A549 treated with dexamethasone at 1 μM for 4 hours (cell line): ENCODE measurements at places on chromosomes 12 and 14. TPM values are rescaled to one million over a fixed set of nuclear protein-coding genes. Genes with fewer than 3 reads are reported as not detected.

The RIPK3 gene
- 0.09 TPM in 1 of 5 replicates, not detected in the others for total RNA-seq

The TOMM20L gene
- total RNA-seq, result not detected in 5 replicates

The ACSM4 gene
- not detected in 5 replicates for total RNA-seq

The ANO4 gene
- total RNA-seq, result 0.05 to 0.08 TPM (median 0.07 TPM) in 4 of 5 replicates, not detected in the other

The SYNDIG1L gene
- not detected in 5 replicates for total RNA-seq

The RAB3IP gene
- total RNA-seq, result 16.3 to 20.6 TPM (median 17.2 TPM) in 5 replicates

The GPX2 gene
- 172 to 291 TPM (median 185 TPM) in 5 replicates for total RNA-seq

The SLC4A8 gene
- total RNA-seq, result 1.3 to 2.7 TPM (median 2.3 TPM) in 5 replicates

The PPM1H gene
- total RNA-seq, result 9.1 to 9.8 TPM (median 9.6 TPM) in 5 replicates

The CCDC177 gene
- 0.04 to 0.07 TPM (median 0.05 TPM) in 4 of 5 replicates, not detected in the other for total RNA-seq

The PTPRO gene
- 0.06 to 0.24 TPM (median 0.09 TPM) in 5 replicates for total RNA-seq

The RAD52 gene
- total RNA-seq, result 8.4 to 14.5 TPM (median 11.9 TPM) in 5 replicates

The TMEM30B gene
- 0.18 to 0.42 TPM (median 0.30 TPM) in 5 replicates for total RNA-seq

The LRRC10 gene
- not detected in 5 replicates for total RNA-seq

The PPFIBP1 gene
- 16.7 to 30.3 TPM (median 26.8 TPM) in 5 replicates for total RNA-seq

The CPNE6 gene
- total RNA-seq, result 0.06 to 0.34 TPM (median 0.13 TPM) in 5 replicates

The VRTN gene
- total RNA-seq, result 0.08 TPM in 1 of 5 replicates, not detected in the others

The LUM gene
- total RNA-seq, result 0.21 to 0.48 TPM (median 0.31 TPM) in 5 replicates

The PTHLH gene
- 11.9 to 14.2 TPM (median 12.3 TPM) in 5 replicates for total RNA-seq

The GPR84 gene
- total RNA-seq, result 0.05 to 0.13 TPM (median 0.09 TPM) in 3 of 5 replicates, not detected in the others

The NXPH4 gene
- total RNA-seq, result 3.7 to 6.8 TPM (median 5.3 TPM) in 5 replicates

The ADCY6 gene
- 8.1 to 12.2 TPM (median 10.3 TPM) in 5 replicates for total RNA-seq

The FBXO21 gene
- 25.6 to 42.7 TPM (median 39.1 TPM) in 5 replicates for total RNA-seq

The SLC39A2 gene
- total RNA-seq, result not detected in 5 replicates

The TDRD9 gene
- 0.15 to 0.34 TPM (median 0.23 TPM) in 5 replicates for total RNA-seq

The STXBP6 gene
- 2.4 to 3.0 TPM (median 2.8 TPM) in 5 replicates for total RNA-seq

The EML1 gene
- 30.7 to 38.3 TPM (median 35.4 TPM) in 5 replicates for total RNA-seq

The ADGRD1 gene
- total RNA-seq, result 0.40 to 0.56 TPM (median 0.55 TPM) in 5 replicates

The SMCO2 gene
- 0.11 to 0.24 TPM in 2 of 5 replicates, not detected in the others for total RNA-seq

The TAS2R31 gene
- total RNA-seq, result 0.08 to 0.27 TPM (median 0.11 TPM) in 4 of 5 replicates, not detected in the other

The SERPINA5 gene
- total RNA-seq, result 0.07 to 0.27 TPM (median 0.17 TPM) in 5 replicates

The TMEM121 gene
- total RNA-seq, result 3.1 to 7.9 TPM (median 6.3 TPM) in 5 replicates

The SLC10A1 gene
- total RNA-seq, result 0.06 TPM in 1 of 5 replicates, not detected in the others

The TC2N gene
- 0.74 to 1.0 TPM (median 0.82 TPM) in 5 replicates for total RNA-seq

The CDC42BPB gene
- 64.8 to 92.3 TPM (median 85.7 TPM) in 5 replicates for total RNA-seq

The SLC22A17 gene
- 5.2 to 8.3 TPM (median 6.2 TPM) in 5 replicates for total RNA-seq

The C12orf50 gene
- total RNA-seq, result 0.06 to 0.08 TPM in 2 of 5 replicates, not detected in the others

The ASPG gene
- total RNA-seq, result 0.03 to 0.12 TPM (median 0.05 TPM) in 4 of 5 replicates, not detected in the other

The ANKRD33 gene
- total RNA-seq, result 0.08 TPM in 1 of 5 replicates, not detected in the others
